T follicular helper cell (primary cell): ENCODE measurements at places on chromosomes 5 and 9.

- no peak for DNase-seq
Observed at GRCh38 chr5:144950996-144951395, 780.3 kb downstream of the KCTD16 start.

DNA sequence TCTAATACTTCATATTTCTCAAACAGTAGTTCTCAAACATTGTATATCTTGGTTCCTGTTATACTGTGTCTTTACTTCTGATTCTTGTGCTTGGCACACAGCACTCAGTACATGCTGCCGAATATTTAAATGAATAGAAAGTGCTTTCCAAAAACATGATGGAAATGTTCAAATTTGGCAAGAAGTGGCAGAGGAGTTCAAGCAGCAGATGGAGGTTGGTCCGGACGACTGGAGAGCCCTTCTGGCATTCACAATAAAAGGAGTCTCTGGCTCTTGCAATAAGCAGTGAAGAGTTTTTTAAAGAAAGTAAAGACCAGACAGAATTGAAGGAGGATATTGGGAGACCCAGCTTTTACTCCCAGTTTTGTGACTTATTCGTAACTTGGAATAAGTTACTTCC, 36.3 kb downstream of the TSTD2 start:
- no peak for DNase-seq

GRCh38 chr9:124467410-124468060, 17.3 kb downstream of the ADGRD2 start:
- DNase-seq: no peak

GRCh38 chr5:174850565-174851169, 126.3 kb downstream of the MSX2 start:
- no peak for DNase-seq

GRCh38 chr5:113147101-113147508, 170.5 kb downstream of the DCP2 start:
- DNase-seq: no peak

GRCh38 chr5:132010989-132011621, 353 bp downstream of the ACSL6 start:
- DNase-seq: no peak

DNA sequence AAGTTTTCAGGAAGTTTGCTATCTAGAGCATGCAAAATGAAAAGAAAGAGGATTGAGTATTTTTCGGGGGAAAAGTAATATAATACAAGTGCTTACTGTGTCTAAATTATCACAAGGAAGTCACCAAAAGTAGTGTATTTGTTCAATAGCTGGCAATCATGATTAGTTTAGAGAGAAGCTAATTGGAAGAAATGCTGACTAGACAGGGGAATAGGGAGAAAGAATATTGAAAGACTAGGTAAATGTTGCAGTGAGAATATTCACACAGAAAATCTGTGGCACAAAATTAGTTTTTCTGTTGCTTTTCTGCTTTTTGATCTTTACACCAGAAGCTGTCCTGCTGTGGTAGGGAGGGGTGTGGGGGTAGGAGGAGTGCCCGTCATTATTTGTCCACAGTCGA, 238.7 kb downstream of the MARCHF11 start:
- DNase-seq: no peak

DNA sequence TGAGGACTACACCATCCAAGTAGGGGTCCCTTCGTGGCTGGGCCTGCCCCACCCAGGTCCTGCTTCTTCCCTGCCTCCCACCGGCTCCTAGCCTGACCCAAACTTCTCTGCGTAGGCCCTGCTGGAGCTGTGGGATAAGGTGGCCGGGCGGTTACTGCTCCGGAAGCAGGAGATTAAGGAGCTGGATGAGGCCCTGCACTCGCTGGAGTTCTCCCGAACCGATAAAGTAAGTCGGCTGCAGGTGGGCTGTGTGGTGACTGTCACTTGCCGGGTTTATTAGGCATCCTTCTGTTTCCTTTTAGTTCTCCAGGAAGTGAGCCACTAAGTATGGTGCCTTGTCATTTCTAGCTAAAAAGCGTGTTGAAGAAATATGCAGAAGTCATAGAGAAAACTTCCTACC, 7.0 kb downstream of the CCDC180 start:
- DNase-seq: no peak
